HFFc6 (cell line): ENCODE measurements at places on chromosomes 5 and 9.

- DNase-seq, result no peak
These were observed 727 bp downstream of the TRIM7 start for GRCh38 chr5:181204113-181204825.

DNA sequence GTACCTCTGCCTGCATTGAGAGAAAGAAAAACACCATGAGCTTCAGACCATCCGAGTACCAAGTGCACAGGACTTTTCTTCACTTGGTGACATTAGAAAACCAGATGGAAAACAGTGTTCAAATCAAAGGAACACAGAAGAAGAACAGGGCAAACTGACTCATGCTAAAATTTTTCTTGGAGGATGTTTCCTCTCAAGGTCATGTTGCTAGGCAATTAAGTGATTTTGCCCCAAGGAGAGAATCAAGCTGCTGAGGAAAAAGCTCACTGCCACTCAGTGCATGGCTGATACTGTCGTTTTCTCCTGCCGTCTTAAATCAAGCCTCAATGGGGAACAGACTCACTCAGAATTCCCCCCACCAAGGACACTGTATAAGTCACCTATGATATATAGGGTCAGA is 57.9 kb upstream of the SIMC1 start:
- DNase-seq, result peak; percentile 33

DNA sequence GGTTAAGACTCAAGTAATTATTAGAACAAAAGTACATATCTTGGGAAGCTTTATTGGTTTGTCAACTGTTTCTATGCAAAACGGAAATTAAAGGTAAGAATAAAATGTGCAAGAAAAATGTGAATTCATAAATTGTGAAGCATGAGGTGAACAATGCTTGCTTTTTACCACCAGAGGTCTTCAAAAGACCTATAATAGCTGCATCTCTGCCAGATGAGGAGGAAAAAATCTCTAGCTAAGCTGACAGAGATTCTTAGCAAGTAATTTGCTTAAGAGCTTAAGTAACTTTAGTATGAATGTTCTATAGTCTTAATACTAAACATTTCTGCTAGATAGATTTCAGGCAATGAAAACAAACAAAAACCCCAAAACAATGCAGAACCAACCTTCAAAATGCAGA is 54.1 kb downstream of the MRPS30 start:
- no peak for DNase-seq

GRCh38 chr9:16449076-16449730 is 421.3 kb downstream of the BNC2 start:
- DNase-seq, result no peak

DNA sequence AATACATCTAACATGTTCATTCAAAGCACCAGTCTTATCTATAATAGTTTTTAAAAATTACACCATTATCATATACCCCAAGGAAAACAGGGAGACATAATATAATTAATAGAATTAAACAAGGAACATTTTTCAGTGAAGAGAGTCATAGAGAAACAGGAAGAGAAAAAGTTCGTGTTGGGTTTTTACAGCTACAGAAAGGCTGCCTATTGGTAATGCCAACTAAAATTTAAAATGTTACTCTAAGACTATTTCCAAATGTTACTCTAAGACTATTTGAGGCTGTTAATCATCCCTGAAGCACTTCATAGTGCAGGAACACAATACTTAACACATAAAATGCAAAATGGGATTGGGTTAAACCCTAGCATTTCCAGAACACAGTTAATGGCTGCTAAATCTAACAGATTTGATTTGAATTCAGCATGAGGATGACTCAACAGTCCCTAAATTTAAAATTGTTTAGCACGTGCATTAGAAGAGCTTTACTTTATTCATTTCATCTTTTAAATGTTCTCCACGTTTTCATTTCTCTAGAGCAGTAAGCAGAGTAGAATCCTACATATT is 54.5 kb downstream of the OXCT1 start:
- DNase-seq, result no peak

- DNase-seq, result peak; percentile 77
These were observed 71.5 kb downstream of the MRPS27 start for GRCh38 chr5:72248410-72248981.

- no peak for DNase-seq
These were observed 34.5 kb upstream of the SPARC start for GRCh38 chr5:151721087-151721646.

DNA sequence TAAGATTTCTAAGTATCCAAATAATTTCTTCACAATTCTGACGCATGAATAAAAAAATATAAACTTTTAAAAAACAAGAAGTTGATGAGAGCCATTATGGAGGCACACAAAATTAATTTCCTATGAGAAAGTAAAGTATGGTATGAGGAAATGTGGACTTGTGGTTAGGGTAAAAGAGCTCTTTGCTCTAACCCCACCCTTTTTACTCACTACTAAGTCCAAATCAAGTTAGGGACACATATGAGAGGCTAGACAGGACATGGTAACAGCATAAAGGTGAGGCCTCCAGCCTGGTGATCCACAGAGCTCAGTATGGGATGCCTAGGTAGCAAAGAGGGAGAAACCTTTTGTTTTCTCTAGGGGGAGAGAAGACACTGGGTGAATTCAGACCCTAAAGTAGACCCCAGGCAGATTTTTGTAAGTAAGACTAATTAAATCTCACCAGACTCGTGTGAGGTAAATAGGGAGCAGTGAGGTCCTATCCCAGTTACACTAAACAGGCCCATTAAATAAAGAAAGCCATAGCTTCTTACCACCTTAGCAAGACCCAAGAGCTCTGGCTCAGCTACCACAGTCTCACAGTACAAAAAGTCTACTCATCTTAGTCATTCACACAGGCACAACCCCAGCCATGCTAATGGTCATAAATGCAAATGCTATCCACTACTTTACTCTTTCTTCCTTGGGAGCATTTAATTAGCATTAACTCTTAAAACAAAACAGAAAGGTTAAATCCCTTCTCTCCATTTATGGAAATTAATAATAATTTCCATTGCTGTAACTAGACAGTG is 42.6 kb downstream of the MLLT3 start:
- DNase-seq, result no peak

DNA sequence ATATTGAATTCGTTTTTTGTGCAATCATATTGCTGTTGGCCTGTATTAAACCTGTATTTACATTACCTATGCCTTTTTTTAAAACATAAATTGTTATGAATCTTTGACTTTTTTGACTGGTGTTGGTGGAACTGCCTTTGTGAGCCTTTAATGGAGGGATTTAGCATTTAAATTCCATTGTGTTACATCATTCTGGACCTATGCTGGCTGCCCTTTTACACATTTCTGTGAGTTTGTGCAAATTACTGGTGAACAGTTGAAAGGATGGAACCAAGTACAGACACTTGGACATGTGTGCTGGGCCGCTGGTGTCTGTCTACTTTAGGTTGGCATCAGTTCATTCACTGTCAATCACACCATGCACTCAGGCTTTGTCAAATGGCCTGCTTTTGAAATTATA is 3.4 kb downstream of the SNX18 start:
- no peak for DNase-seq

GRCh38 chr5:4306057-4306456 is 710.4 kb downstream of the IRX1 start:
- no peak for DNase-seq

- no peak for DNase-seq
These were observed 878.9 kb upstream of the WWC1 start for GRCh38 chr5:167412556-167412955.

- no peak for DNase-seq
These were observed 23.9 kb downstream of the DCP2 start for GRCh38 chr5:113000466-113000865.

GRCh38 chr9:28050046-28050445 is 476.8 kb upstream of the C9orf72 start:
- DNase-seq, result no peak

GRCh38 chr5:151264113-151264512 is 11.1 kb downstream of the GM2A start:
- peak; percentile 57 for DNase-seq

GRCh38 chr5:10468256-10468655 is 26.6 kb downstream of the ROPN1L start:
- no peak for DNase-seq

- no peak for DNase-seq
These were observed 257.2 kb downstream of the KIF4B start for GRCh38 chr5:155270725-155271124.

DNA sequence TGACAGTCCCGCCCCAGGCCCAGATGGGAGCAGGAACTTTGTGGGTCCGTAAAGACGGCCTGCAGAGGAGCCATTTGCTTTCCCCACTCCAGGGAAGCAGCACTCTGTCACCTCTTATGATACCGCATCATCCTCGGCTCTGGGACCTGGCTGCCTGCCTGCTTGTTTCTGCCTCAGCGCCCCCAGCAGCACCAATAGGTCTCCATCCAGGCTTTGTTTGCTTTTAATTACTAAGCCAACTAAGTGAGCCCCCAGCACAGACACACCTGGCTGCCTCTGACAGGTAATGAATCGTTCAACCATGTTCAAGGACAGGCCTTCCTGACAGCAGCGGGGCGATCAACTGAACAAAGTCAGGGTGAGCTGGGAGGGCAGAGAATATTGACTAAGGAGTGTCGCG is 141.4 kb downstream of the C5orf15 start:
- DNase-seq, result no peak

DNA sequence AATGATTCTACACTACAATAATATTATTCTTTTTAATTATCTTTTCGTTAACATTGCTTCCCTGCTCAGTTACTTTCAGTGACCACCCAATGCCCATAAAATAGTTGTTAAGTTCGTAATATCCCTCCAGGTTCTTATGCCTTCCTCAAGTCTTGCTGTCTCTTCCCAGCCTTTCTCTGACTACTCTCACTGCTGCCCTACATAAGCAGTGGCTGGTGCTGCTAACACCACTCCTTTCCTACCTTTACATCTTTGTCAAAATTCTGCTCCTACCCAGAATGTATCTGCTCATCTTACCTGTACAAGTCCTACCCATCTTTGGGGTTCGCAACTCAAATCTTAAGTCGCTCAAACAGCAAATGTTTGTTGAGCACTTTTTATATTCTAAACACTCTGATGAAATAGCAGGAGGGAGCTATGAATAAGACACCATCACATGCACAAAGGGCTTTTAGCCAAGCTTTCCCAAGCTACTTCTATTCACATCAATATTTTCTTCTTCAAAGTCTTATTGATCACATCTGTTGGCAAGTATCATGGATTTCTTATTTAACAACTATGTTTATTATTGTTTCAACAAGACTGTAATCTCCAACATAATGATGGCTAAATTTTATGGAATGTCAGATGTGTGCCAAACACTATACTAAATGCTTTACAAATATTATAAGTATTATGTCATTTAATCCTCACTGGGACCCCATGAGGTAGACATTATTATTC is 29.5 kb downstream of the SLC25A46 start:
- no peak for DNase-seq

- no peak for DNase-seq
These were observed 36.5 kb upstream of the FAT2 start for GRCh38 chr5:151627650-151628049.

- DNase-seq, result no peak
These were observed 656.5 kb upstream of the GRAMD2B start for GRCh38 chr5:125766706-125767105.

GRCh38 chr9:16100537-16101091 is 547.8 kb downstream of the CCDC171 start:
- no peak for DNase-seq

GRCh38 chr9:98931600-98932389 is 11.9 kb upstream of the COL15A1 start:
- DNase-seq, result no peak

DNA sequence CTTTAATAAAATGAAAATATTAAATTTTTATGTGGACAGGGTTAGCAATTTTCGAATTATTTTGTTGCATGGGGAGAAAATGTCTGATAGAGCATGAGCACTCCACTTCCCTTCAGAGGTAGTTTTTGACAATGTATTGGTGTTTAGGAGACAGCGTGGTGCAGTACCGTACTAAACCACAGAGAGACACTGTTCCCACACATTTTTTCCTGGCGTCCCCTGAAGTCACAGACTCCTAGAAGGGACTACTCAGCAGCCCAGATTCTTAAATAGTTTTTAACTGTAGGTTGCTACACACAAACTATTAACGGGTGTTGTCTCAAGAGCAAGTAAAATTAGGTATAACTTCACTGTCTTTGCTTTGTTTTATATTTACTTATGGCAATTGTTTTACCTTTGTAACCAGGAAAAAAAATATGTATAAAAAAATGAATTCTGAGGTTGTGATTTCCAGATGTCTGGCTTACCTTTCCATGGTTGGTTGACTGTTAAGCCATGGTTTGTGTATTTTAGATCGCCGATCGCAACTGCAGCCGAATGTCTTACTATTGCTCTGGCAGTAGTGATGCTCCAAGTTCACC is 171.2 kb downstream of the DOCK8 start:
- DNase-seq, result peak; percentile 39

- no peak for DNase-seq
These were observed 5.0 kb downstream of the TARS1 start for GRCh38 chr5:33445798-33446197.

DNA sequence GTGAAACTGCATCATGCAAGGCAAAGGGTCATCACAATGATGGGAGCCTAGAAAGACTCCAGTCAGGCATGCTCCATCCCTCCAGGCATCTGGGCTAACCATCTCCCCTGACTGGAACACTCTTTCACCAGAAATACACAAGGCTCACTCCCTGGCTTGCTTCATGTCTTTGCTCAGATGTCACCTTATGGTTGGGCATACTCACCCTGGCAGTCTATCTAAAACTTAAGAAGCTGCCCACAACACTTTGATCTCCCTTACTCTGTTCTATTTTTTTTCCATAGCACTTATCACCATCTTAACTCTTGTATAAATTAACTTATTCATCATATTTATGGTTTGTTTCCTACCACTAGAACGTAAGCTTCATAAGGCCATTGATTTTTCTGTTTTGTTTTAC is 90.0 kb downstream of the SPEF2 start:
- no peak for DNase-seq

- DNase-seq, result no peak
These were observed 392.6 kb upstream of the BRINP1 start for GRCh38 chr9:119761812-119762211.

GRCh38 chr5:167982-168660 is 23.2 kb upstream of the LRRC14B start:
- DNase-seq, result peak; percentile 97

- no peak for DNase-seq
These were observed at the start of gene DNAH5 for GRCh38 chr5:13944560-13945199. Gene DNAH5 (minus strand): TSS chr5:13944688. CDS start chr5:13944438, 250 bp downstream.

GRCh38 chr9:109963079-109963478 is 183.1 kb downstream of the PALM2AKAP2 start:
- no peak for DNase-seq

DNA sequence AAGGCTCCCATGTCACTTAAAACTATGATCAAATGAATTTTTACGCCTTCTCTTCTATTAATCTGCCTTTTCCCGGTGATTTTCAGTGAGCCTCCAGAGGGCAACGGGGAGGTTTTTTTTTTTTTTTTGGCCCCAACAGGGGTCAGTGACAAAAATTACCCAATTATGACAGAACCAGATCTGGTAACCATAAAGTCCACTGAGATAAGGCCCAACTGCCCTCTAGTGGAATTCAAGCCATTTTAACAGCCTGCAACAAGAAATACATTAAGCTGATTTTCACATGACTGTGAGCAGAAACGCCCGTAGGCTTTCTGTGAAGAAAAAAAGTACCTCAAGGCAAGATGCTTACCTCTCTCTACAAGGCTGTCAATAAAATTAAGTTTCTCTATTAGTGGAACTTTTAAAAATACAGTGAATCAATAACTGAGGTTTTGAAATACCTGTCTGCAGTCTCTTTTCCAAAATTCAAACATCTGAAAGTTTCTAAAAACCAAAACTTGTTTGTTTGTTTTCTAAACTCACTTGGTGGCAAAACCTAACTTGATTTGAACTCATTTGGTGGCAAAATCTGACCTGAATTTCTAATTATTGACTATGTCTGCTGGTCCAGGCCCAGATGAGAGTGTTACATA is 49.7 kb upstream of the FST start:
- peak; percentile 54 for DNase-seq

- peak; percentile 99 for DNase-seq
These were observed 74.2 kb upstream of the ADCY2 start for GRCh38 chr5:7321724-7322123.
